ENCODE measurements at places on chromosomes 6 and 20.
A peak's percentile ranks its signal among the peaks of the same experiment; 100 is the strongest.

- DNase-seq, result no peak
Measured at GRCh38 chr6:56687551-56687950, 44.9 kb upstream of the DST start.

DNA sequence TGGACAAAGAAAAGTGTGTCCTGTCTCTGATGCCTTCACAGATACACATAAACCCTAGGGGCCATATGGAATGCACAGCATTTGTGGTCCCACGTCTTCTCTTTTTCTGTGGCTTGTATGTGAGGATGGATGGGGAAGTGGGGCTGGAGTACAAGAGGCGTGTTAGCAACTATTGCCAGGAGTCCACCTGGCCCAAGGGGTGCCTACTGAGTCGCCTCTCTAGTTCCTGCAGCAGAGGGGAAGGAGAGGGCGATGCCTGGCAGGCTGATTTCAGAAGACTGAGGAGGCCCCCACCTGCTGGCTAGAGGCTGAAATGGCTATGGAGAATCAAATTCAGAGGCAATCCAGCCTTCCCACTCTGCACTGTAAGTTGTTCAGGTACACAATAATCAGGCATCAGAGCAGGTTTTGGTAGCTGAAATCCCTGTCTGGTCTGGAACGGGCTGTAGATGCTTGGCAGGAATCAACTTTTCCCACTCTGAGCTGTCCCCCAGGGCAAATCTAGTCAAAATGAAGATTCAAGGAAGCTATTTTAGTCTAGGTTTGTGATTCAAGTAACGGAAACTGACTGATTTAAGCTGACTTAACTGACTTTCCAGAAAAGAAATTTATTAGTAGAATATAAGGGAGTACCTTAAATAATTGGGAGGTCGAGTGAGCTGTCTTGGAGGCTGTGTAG, 14.9 kb upstream of the PPARD start:
- peak; percentile 86 for DNase-seq

- DNase-seq, result no peak
Measured at GRCh38 chr20:50312682-50313521, 122.3 kb downstream of the CEBPB start.

- no peak for DNase-seq
Measured at GRCh38 chr6:90790058-90790457, 203.2 kb upstream of the MAP3K7 start.

GRCh38 chr6:151911401-151911800, 103.9 kb downstream of the ESR1 start:
- DNase-seq, result no peak

DNA sequence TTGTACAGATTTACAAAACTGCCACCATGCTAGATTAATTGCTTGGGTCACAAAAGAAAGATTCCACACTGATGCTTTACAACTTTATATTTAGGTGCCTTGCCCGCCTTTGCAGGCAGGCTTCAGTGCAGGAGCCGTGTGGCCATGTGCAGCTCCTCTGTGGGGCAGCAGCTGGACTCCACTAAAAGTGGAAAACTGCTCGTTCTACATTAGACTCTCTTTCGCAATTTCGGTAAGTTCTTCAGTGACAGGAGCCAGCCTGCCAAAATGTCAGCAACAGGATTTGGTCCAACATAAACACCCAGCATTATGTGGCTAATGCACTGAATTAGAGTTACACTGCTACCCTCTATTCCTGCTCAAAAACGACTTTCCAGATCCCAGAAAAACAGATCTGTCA, 174.4 kb upstream of the KCNK16 start:
- DNase-seq, result no peak

DNA sequence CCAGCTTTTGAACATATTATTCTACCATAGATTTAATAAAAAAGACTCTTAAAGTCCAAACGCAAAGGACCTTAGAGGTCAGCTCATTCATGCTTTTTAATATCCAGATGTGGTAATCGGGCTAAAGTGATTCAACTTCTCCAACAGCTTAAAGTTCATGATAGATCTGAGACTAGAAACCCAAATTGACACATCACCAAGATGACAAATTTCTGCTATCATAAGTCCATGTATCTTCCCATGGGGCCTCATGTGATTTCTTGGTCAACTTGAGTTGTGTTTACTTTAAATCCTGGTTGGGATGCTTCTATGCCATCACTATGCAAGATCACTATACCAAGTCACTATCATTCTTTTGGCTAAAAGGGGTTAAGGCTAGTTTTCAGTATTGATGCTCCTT, 56.0 kb downstream of the SLC24A3 start:
- DNase-seq, result no peak

- DNase-seq, result no peak
Measured at GRCh38 chr6:130666786-130667185, 160.4 kb upstream of the SMLR1 start.

- DNase-seq, result no peak
Measured at GRCh38 chr6:3868544-3868943, 19.4 kb downstream of the FAM50B start.

DNA sequence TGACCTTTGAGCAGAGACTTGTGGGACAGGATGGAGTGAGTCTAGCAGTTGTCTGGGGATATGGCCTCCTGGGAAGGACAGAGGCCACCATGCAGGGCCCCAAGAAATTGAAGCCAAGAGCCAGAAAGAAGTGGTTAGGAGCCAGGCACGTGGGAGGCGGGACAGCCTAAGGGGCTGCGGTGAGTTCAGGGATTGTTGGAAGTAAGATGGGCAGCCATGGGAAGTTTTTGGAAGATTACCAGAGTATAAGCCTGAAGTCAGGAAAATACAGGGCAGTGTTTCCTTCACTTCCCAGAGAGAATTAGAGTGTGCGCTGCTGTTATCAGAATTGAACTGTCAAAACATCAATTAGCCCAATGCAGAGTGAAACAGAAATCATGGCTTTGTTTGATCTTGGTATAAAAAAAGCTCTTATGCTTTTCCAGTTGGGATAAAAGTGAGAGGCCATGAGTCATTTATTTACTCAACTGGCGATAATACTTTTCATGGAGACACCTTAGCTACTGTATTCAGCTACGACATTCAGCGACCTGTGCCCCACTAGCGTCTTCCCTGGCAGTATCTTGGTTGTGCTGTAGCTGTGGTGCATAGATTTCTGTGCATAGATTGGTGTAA, 66.9 kb downstream of the PHACTR2 start:
- no peak for DNase-seq

DNA sequence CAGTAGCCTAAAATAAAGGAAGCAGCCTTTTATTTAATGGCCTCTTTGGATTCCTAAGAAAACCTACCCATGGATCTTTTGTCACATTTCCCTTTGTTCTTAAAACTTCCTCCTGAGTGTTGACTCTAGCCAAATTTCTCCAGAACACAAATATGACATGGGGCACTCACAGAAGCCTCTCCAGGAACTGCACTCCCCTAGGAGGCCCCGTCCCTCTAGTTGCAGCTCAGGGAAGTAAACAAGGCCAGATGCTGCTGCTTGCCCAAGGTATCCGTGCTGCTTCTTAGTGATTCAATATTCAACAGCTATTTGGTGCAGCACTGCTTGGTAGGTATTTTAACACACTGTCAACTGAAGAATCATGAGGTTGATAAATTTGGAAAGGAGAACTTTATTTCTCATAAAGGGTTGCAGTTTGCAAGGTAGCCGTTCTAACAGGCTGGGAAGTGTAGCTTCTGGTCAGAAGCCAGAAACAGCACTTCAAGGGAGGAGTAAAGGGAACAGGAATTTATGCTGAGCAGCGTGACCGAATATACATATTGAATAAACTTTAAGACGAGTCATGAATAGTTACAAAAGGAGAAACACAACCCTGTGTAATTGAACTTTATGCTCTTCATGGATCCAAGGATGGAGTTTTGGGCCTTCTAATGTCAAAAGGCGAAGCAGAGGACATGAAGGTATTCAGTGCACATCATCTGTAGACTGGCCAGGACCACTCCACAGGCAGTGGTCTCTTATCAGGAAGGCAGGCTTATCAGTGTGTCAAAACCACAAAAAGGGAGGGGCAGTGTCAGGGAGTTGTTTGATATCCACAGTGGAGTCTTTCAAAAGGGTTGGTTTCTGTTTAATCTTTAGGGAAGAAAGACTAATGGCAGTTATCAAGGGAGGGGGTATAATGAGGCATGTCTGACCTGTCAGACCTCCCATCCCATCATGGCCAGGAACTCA, 63.3 kb downstream of the CD24 start:
- no peak for DNase-seq

DNA sequence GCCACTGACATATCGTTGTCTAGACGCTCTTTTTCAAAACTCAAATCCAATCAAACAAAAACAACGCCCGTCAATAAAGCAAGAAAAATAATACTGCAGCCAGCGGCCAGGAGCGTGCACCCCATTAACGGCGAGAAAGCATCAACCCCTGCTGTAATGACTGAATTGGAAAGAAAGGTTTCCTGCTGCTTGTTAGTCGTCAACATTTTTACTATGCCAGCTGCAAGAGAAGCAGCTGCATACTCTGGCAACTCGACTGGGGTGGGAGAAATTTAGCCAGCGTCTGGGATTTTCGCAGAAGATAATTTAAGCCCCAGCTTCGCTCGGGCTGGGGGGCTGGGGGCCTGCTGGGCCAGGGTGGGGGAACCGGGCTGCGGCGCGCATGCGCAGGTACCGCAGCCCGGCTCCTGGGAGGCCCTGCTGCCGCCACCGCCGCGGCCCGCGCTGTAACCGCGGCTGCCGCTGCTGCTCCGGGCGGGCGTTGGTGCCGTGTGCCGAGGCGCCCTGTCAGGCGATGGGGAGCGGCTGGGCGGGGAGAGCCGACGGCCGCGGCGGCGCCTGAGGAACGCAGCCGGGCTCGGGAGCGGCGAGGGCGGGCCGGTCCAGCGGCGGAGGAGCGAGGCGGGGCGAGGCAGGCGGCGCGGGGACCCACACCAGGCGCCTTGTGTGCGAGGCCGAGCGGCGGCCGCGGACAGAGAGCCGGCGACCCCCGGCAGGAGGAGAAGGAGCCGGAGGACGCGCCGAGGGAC, 732 bp upstream of the STXBP5 start:
- DNase-seq, result peak; percentile 75

GRCh38 chr20:4805663-4806449, 84.1 kb downstream of the PRND start:
- DNase-seq, result no peak

- no peak for DNase-seq
Measured at GRCh38 chr20:62482146-62482809, 6.5 kb upstream of the GATA5 start.

GRCh38 chr6:49607391-49607982, 29.2 kb downstream of the RHAG start:
- DNase-seq, result no peak

- no peak for DNase-seq
Measured at GRCh38 chr6:18053078-18053477, 65.6 kb upstream of the KIF13A start.

GRCh38 chr6:21998582-21998981, 298.3 kb downstream of the PRL start:
- DNase-seq, result no peak

DNA sequence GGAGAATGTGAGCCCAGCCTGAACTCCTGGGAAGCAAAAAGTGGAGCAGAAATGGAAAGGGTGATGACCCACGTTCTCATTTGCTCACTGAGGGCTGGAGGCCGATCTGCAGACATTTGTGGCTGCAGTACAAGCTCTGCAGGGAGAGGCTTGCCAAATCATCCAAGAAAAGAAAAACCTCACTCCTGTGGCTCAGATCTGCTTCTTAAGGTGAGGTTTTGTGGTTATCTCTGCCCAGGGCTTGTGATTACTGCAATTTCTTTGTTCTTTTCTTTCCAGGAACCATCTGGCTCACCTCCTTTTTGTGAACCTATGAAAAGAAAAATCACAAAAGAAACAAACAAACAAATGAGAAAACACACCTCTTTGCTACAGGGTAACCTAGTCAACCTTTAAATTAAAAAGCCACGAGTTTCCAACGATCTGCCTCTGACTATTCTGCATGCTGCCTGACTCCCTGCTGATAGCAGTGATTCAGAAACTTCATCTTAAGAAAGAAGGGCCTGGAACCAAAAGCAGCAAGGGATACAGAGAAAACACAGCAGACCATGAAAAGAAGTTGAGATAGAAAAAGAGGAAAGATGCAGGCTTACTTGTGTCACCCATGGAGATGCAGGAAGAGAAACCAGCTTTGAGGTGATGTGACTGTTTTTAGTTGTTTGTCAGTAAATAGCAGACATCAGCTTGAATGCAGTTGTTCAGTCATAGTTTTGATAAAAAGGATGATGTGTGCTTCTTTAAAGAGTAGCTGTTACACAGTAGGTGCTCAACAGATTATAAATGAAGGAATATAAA, 165.1 kb downstream of the LMBRD1 start:
- DNase-seq, result no peak

Measured in activated naive CD4-positive, alpha-beta T cell treated with anti-CD3 and anti-CD28 coated beads, Interleukin-2, amount 10 ng/mL, durations not matched to agents 7 days and 5 days (primary cell).